ENCODE measurements at places on chromosomes 2 and 18.

- no peaks in the 10 kb centered on the region for H3K36me3 ChIP-seq
- H3K4me3 ChIP-seq, result no peak overlapping the region
- H3K27me3 ChIP-seq, result no peaks in the 10 kb centered on the region
- H3K27ac ChIP-seq, result no peak overlapping the region
Observed at GRCh38 chr2:233006648-233007047, 6.4 kb downstream of the NGEF start.

GRCh38 chr2:122132147-122132691 is 376.8 kb downstream of the TSN start:
- no peaks in the 10 kb centered on the region for H3K4me1 ChIP-seq
- H3K36me3 ChIP-seq, result no peaks in the 10 kb centered on the region
- H3K27ac ChIP-seq, result no peak overlapping the region
- DNase-seq, result no peak
- no peak overlapping the region for H3K4me3 ChIP-seq

- no peak for DNase-seq
- no peaks in the 10 kb centered on the region for H3K36me3 ChIP-seq
- H3K4me3 ChIP-seq, result no peak overlapping the region
- no peaks in the 10 kb centered on the region for H3K4me1 ChIP-seq
Observed at GRCh38 chr2:216739035-216739434, 43.7 kb upstream of the IGFBP5 start.

DNA sequence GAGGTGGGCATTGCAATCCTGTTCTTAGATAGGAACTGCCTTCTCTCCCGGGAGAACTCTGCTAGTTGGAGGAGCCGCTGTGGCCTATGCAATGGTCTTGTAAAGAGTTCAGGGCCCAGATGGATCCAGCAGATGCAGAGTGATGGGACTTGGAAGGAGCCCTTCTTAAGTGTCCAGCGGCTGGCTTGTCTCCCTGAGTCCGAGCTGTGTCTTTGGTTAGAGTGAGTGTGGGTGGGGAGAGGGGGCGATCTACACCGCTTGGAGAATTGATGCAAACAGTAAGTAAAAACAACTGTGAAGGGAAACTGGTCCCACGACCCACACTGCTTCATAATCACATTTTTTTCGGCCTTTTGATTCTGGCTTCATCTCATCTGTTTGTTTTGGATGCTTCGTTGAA is 89.8 kb upstream of the CYRIA start:
- no peaks in the 10 kb centered on the region for H3K36me3 ChIP-seq
- DNase-seq, result no peak
- H3K27ac ChIP-seq, result no peak overlapping the region

- H3K36me3 ChIP-seq, result no peaks in the 10 kb centered on the region
- H3K4me3 ChIP-seq, result no peak overlapping the region
- no peak overlapping the region for H3K27ac ChIP-seq
- no peaks in the 10 kb centered on the region for H3K4me1 ChIP-seq
- no peak for DNase-seq
- H3K27me3 ChIP-seq, result no peaks in the 10 kb centered on the region
Observed at GRCh38 chr18:45728336-45729010, 4.5 kb downstream of the SLC14A1 start.

All from effector memory CD4-positive, alpha-beta T cell (primary cell).